CD4-positive, alpha-beta T cell treated with Interleukin-17A for 1 hour (primary cell): ENCODE measurements at places on chromosomes 1 and 21.

- no peak for DNase-seq
Measured at GRCh38 chr1:115189814-115190539, 100.7 kb upstream of the TSPAN2 start.

DNA sequence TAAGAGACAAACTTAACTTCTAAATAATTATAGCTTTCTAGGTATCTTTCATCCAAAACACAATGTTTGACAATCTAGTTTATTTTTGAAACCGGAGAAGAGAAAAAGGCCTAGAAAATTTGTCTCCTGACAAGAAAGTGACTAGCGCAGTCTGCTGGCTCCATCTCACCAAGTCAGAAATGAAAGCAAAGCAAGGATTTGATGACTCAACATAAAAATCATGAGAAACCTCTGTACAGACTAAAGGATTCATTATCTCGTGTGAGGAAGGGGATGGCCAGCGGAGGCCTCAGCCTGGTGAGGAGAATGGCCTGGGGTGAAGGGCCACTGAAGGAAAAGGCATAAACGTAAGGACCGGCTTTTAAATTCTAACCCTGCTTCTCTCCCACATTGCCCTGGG lies 20.0 kb upstream of the TSNAX start:
- no peak for DNase-seq

DNA sequence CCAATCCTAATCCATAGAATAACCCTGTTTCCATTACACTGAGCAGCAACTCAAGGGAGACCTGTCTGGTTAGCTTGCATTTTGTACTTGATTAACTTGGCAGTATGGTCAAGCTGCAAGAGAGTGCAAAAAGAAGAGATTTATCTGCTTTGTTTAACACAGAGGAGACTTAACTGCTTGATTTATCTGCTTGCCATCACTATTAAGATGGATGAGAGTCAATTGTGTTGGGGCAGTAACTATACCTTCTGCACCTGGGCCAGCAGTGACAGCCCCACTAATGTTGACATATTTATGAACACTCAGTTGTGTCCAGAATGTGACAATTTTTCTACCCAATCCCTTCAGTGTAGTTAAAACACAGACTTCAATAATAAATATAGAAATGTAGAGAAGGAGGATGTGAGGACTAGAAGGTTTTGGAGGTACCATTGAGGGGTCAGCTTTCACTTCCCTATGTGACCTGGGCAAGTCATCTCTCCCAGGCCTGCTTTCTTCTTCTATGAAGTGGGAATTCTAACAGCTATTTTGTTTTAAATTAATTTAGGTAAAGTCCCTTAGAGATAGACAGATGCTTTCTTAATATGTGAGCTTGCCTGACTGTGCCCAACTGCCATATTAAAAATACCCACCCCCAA lies 159.1 kb upstream of the KCNK2 start:
- DNase-seq, result no peak

DNA sequence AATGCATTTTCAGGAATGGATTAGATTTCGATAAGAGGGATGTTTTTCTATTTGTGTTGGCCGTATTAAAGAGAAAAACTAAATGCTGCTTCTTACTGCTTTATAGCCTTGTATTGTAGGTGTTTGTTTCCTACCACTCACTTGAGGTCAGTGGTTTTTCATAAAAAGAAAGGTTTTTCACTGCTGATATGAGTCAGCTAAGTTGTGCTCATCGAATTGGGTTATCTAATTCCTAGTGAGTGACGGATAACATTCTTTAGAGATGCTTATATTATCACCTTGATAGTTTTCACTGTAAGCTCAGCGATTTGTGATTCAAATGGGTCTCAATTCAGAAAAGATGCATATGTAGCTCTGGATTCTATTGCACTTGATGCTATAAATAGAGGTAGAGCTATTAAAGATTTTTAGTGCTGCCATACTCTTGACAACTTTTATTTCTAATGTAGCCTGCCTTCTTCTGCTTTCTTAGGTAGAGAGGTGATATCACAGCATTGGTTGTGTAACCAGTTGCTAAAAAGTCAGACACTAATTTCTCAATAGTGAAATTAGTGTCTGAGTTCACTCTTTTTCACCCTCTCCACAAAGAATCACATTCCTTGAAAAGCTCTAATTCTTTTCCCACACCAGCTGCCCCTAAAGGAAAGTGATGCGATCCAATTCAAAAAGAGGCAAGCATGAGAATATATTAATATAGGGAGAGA lies 180.0 kb downstream of the RASAL2 start:
- no peak for DNase-seq

GRCh38 chr1:76541618-76542017 lies 325.7 kb upstream of the ST6GALNAC5 start:
- DNase-seq, result no peak

GRCh38 chr1:29956349-29957030 lies 720.2 kb downstream of the PTPRU start:
- no peak for DNase-seq

DNA sequence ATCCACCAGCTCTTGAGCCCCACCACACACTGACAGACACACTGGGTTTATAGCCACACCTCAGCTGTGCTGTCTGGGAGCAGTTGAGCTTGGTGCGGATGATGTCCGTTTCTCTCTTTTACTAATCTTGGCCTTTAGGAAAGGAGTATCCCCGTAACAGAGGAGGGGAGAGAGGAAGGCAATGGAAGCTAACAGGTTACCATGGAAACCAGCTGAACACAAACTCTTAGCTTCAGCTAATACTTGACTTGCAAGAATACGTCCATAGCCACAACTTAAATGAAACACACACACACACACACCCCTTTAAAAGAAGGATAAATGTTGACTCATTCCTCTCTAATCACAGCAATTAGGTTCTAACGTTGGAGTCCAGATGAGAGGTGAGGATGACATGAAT lies 28.0 kb upstream of the LRRN2 start:
- DNase-seq, result no peak

- no peak for DNase-seq
Measured at GRCh38 chr1:14254251-14254650, 344.2 kb upstream of the KAZN start.

DNA sequence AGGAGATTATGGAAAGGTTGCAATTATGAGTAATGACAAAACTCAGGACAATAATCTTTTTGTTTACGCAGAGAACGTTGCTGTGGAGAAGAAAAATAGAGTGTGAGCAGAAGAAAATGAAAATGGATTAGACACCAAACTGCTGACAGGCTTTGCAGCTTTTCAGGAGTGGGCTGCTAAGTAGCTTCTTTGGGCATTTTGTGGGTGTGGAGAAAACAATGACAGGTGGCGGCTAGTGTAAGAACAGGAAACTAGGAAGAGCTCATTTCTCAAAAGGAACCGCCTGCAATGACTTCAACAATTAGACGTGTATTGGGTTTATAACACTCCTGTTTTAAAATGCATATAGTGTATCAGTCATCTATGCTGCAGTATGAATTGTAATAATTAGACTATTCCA lies 18.3 kb upstream of the PALMD start:
- no peak for DNase-seq

- no peak for DNase-seq
Measured at GRCh38 chr1:180670681-180671080, 38.9 kb downstream of the XPR1 start.

DNA sequence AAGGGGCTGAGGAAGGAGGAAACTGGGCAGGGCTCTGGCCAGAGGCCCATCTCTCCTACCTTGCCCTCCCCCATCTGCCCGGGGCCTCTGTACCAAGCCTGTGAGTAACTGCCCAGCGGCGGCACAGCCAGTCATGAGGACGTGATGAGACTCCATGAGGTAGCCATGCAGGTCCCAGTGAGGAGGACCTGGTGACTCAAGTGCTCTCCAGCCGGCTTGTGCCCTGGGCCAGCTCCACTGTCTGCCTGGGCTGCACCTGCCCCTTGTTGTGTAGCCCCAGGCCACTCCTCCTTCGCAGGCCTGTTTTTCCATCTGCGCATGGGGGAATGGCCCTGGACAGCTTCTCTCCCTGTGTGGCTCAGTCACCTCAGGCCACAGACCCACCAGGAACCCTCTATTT lies 42.0 kb upstream of the PADI1 start:
- no peak for DNase-seq

DNA sequence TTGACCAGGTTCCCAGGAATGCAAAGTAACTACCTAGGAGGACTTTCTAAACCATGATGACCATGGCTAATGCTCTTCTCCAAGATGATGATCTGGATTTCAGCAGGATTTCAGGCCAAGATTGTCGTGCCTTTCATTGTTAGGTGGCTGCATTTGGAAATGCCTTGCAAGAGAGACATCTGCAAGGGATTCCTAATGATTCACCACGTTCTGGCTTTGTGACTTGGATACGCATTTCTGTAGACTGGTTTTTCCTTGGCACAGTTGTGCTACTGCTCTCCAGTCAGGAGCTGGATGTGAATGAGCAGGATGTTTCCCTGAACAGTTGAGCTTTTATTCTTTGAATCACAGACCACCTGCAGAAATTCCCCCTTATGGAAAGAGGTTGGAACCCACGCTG lies 212.4 kb downstream of the BACH1 start:
- DNase-seq, result no peak

- DNase-seq, result no peak
Measured at GRCh38 chr1:231970684-231971083, 344.1 kb downstream of the DISC1 start.

GRCh38 chr1:218683242-218683641 lies 338.1 kb downstream of the TGFB2 start:
- DNase-seq, result no peak

GRCh38 chr1:45325851-45326506 lies 716 bp upstream of the HPDL start:
- DNase-seq, result no peak

- no peak for DNase-seq
Measured at GRCh38 chr1:117842408-117843170, 86.8 kb downstream of the GDAP2 start.

- DNase-seq, result peak; percentile 21
Measured at GRCh38 chr1:30684881-30685795, 38.2 kb downstream of the MATN1 start.

DNA sequence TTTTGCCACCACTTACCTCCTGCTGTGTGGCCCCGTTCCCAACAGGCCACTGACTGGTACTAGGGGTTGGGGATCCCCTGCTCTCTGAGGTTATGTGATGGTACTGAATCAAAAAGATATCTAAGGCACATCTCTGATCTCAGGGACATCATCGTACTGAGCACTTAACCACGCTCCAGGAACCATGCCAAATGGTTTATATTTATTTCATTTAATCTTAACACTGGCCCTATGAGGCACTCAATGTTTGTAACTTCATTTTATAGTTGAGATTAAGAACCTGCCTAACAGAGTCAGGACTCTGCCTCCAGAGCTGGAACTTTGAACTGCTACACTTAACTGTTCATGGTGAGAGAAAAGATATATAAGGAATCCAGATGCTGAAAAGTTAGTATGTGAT lies 98.0 kb upstream of the HP1BP3 start:
- no peak for DNase-seq

DNA sequence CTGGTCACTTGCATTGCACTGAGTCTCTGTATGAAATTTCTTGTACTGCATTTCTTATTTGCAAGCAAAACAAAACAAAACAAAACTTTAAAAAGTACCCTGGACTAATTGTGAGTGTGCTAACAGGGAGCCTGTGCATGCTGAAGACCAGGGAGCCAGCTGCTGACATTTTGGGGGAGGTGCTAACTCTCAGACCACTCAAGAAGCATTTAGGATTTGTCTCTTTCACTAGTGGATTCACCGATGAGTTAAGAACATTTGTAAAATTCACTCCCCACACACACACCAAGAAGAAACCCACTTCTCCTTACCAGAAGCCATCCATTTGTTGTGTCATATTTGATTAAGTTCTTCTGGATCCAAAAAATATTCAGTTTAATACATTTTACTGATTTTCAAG lies 95.7 kb upstream of the C1orf105 start:
- DNase-seq, result no peak

- no peak for DNase-seq
Measured at GRCh38 chr1:29959356-29959755, 723.0 kb downstream of the PTPRU start.

DNA sequence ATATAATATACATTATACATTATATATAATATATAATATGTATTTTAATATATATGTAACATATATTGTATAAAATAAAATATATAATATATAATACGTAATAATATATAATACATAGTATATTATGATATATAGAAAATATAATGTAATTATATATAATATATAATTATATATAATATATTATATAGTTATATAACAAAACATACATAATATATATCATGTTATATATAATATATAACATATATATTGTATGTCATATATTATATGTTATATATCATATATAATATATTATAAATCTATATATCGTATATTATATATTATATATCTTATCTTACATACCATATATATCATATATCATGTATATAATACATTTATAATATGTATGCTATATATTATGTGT lies 248.2 kb upstream of the TPTE start:
- no peak for DNase-seq
